ENCODE measurements at places on chromosomes 4 and X. TPM values are rescaled to one million over a fixed set of nuclear protein-coding genes. Genes with fewer than 3 reads are reported as not detected.

The GJB1 gene
- total RNA-seq: not detected

DNA sequence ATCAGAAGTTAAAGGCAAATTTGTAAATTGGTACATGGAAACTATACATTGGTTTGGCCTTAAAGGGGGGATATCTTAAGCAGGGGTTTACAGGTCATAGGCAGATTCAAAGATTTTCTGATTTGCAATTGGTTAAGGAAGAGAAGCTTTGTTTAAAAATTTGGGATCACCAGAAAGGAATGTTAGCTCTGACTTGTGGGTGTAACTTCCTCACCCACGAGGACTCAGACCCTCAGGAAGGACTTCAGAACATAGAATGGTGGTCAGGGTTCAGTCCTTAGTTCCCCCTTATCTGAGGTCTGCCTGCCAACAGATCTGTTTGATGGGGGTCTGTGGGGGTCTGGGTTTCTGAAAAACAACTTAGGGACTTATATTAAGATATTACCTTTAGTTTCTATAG, 427.4 kb upstream of the DIPK2B start:
- H3K27me3 ChIP-seq: no peaks in the 10 kb centered on the region
- no peak overlapping the region for H3K27ac ChIP-seq
- H3K4me3 ChIP-seq: no peak overlapping the region
- H3K36me3 ChIP-seq: no peaks in the 10 kb centered on the region
- no peaks in the 10 kb centered on the region for H3K4me1 ChIP-seq

The DDX53 gene
- not detected for total RNA-seq

DNA sequence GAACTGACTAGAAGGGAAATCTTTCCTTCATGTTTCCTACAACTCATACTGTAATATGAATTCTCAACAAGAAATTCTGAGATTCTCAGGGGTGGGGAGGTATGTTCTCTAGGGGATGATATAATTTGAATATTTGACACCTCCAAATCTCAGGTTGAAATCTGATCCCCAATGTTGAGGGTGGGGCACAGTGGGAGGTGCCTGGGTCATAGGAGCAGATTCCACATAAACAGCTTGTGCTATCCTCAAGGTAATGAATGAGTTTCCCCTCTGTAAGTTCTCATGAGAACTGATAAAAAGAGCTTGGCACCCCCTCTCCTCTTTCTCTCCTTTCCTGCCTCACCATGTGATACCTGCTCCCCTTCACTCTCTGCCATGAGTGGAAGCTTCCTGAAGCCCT, 21.5 kb downstream of the FBXW7 start:
- DNase-seq: peak; percentile 49
- no peak overlapping the region for H3K4me3 ChIP-seq
- H3K27ac ChIP-seq: peak overlapping the region; percentile 78
- H3K36me3 ChIP-seq: no peaks in the 10 kb centered on the region
- H3K27me3 ChIP-seq: no peaks in the 10 kb centered on the region
- peaks cover 22% of the 10 kb centered on the region for H3K4me1 ChIP-seq

DNA sequence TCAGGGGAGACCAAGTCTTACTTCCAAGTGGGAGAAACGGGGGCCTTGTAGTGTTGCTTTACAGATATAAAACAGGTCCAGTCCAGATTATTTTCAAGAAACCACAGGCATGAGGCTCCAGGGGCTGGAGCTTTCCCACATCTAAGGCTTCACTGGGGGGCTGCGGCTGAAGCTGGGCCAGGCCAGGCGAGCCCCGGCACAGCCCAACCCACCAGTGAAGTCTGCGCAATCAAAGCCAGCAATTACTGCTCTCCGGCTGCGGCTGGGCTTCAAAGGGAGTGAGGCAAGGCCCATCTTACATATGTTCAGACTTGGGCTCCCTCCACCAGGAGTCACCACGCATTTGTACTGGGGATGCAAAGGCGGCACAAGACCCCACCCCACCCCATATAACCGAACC, 61.7 kb downstream of the HADH start:
- no peaks in the 10 kb centered on the region for H3K27me3 ChIP-seq
- H3K4me3 ChIP-seq: no peak overlapping the region
- H3K4me1 ChIP-seq: peaks cover 11% of the 10 kb centered on the region
- no peak overlapping the region for H3K27ac ChIP-seq
- no peaks in the 10 kb centered on the region for H3K36me3 ChIP-seq

GRCh38 chr4:2689114-2689513, 67.0 kb downstream of the TNIP2 start:
- H3K27ac ChIP-seq: no peak overlapping the region
- DNase-seq: no peak
- H3K27me3 ChIP-seq: no peaks in the 10 kb centered on the region
- H3K4me3 ChIP-seq: no peak overlapping the region

DNA sequence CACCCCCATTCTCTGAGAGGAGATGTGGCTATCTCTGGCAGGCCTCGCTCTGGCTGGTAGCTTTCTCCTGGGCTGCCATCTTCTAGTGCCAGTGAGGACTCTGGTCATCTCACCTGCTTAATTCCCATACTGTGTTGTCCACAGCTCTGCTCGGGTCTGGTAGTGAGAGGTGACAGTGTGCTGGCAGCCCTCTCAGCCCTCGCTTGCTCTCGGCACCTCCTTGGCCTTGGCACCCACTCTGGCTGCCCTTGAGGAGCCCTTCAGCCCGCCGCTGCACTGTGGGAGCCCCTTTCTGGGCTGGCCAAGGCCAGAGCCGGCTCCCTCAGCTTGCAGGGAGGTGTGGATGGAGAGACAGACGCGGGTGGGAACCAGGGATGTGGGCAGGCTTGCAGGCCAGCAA, 52.7 kb downstream of the CPLX1 start:
- DNase-seq: no peak
- peaks cover 24% of the 10 kb centered on the region for H3K36me3 ChIP-seq
- H3K27ac ChIP-seq: no peak overlapping the region
- no peaks in the 10 kb centered on the region for H3K4me1 ChIP-seq

- H3K27ac ChIP-seq: no peak overlapping the region
- H3K4me1 ChIP-seq: no peaks in the 10 kb centered on the region
- H3K27me3 ChIP-seq: no peaks in the 10 kb centered on the region
- no peak overlapping the region for H3K4me3 ChIP-seq
These were observed 403.7 kb downstream of the CENPC start for GRCh38 chr4:67141586-67141985.

DNA sequence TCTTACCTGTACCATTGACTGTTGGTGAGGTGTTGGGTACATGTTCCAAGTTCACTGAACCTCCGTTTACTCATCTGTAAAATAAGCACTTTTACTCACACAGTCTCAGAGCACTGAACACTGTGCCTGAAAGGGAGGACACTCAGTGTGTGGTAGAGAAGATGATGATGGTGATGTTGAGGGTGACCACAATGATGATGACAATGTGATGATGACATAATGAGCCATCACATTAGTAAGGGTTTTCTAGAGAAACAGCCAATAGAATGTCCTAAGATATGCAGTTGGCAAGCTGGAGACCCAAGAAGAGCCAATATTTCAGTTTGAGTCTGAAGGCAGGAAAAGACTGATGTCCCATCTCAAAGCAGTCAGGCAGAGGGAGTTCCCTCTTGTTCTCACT, 315.4 kb upstream of the IGFBP7 start:
- no peak overlapping the region for H3K27ac ChIP-seq
- H3K36me3 ChIP-seq: no peaks in the 10 kb centered on the region
- no peak overlapping the region for H3K4me3 ChIP-seq

DNA sequence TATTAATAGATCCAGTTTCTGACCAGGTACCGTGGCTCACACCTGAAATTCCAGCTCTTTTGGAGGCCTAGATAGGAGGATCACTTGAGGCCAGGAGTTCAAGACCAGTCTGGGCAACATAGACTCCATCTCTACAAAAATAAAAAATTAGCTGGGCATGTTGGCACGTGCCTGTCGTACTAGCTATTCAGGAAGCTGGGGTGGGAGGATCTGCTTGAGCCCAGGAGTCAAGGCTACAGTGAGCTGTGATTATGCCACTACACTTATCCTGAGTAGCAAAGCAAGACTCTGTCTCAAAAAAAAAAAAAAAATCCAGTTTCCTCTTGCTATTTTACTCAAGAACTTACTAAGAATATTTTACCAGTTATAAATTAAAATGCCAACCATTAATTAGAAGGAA, 91.7 kb downstream of the SLC10A6 start:
- H3K4me3 ChIP-seq: no peak overlapping the region
- no peak for DNase-seq
- no peaks in the 10 kb centered on the region for H3K27me3 ChIP-seq
- H3K27ac ChIP-seq: no peak overlapping the region

- no peak overlapping the region for H3K4me3 ChIP-seq
- H3K27ac ChIP-seq: no peak overlapping the region
- H3K36me3 ChIP-seq: no peaks in the 10 kb centered on the region
- H3K27me3 ChIP-seq: no peaks in the 10 kb centered on the region
- DNase-seq: no peak
These were observed 250.5 kb upstream of the EDA2R start for GRCh38 chrX:66889418-66889817.

DNA sequence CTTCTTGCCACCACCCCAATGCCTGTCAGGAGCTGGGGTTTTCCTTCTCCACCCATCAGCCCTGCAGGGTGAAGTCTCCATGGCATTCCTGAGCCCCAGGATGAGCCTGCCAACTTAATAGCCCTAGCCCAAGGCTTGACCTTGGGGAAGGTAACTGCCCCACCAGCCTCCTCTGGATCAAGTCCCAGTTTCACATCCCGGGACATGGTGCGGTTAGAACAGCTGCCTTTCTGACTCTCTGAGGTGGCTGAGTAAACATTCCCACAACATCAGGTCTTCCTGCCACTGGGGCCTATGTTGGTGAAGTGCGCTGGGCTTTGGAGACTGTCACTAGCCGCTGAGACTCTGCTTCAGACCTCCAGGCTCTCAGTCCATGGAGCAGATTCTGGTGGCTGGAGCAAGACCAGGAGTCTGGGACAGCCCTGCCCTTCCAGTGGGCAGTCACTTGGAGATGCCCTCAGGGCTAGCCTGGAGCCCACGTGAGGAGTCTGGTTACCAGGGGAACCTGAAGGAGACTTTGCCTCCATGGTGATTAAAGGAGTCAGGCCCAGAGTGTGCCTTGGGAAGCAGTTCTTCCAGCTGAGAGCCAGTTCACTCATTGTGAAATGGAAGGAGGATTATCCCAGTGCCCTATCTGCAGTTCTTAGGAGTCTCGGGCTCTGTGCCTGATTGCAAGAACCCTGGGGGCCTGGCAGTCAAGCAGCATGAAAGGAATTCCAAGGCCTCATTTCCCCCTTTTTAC, 56.8 kb downstream of the SMIM20 start:
- no peak overlapping the region for H3K27ac ChIP-seq
- no peaks in the 10 kb centered on the region for H3K36me3 ChIP-seq
- no peaks in the 10 kb centered on the region for H3K27me3 ChIP-seq
- no peak overlapping the region for H3K4me3 ChIP-seq
- H3K4me1 ChIP-seq: peaks cover 3% of the 10 kb centered on the region

GRCh38 chr4:113539408-113539807, 222.1 kb downstream of the CAMK2D start:
- no peaks in the 10 kb centered on the region for H3K36me3 ChIP-seq
- no peak overlapping the region for H3K4me3 ChIP-seq
- no peak for DNase-seq
- H3K4me1 ChIP-seq: no peaks in the 10 kb centered on the region
- no peaks in the 10 kb centered on the region for H3K27me3 ChIP-seq

DNA sequence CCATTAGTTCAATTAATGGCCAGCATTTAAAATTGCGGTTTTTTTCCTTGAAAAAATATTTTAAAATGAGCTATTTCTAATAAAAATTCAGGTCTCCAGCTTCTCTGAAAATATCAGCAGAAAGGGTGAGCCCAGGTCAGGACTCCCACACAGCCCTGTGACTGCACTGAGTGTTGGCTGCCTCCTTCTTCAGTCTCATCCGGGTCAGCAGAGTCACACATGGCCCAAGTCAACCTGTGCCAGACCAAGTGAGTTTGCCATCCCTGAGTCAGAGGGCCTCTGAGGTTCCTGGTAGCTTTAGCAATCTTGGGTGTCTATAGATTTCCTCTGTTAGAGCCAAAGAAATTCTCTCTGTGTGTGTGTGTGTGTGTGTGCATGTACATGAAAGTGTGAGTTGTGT, 22.1 kb upstream of the MSX1 start:
- H3K27me3 ChIP-seq: no peaks in the 10 kb centered on the region
- no peaks in the 10 kb centered on the region for H3K36me3 ChIP-seq
- H3K4me1 ChIP-seq: 0 out of 2 replicates have a peak, but pooled peaks cover 6% of the 10 kb centered on the region
- H3K27ac ChIP-seq: no peak overlapping the region
- DNase-seq: no peak
- H3K4me3 ChIP-seq: no peak overlapping the region

The PPEF2 gene
- 0.58 TPM for total RNA-seq

- peak; percentile 78 for DNase-seq
- no peaks in the 10 kb centered on the region for H3K4me1 ChIP-seq
- H3K36me3 ChIP-seq: no peaks in the 10 kb centered on the region
- no peak overlapping the region for H3K27ac ChIP-seq
- H3K27me3 ChIP-seq: no peaks in the 10 kb centered on the region
These were observed 1328.0 kb downstream of the FSTL5 start for GRCh38 chr4:160835789-160836188.

The RAB9B gene
- total RNA-seq: 0.78 TPM

DNA sequence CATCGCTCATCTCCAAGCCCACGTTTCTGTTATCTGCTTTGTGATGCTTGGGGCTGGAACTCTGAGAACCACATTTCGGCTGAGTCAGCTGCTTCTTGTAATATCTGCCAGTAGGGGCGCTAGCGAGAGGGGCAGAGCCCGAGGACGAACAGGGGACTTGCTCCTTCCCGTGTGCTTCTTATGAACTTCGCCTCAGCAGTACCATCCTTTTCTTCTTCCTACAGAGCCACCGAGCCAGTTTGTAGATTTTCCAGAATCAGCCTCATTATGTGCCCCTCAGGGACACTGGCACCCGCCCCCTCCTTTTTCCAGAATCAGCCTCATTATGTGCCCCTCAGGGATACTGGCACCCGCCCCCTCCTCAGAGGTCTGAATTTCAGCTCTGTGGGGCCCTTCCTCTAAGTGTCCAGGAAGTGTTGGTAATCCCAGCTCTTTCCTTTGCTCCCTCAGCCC, 441.7 kb upstream of the RASGEF1B start:
- peak overlapping the region; percentile 29 for H3K4me3 ChIP-seq
- peak; percentile 94 for DNase-seq
- H3K4me1 ChIP-seq: 0 out of 2 replicates have a peak, but pooled peaks cover 5% of the 10 kb centered on the region
- no peak overlapping the region for H3K27ac ChIP-seq
- H3K36me3 ChIP-seq: no peaks in the 10 kb centered on the region

DNA sequence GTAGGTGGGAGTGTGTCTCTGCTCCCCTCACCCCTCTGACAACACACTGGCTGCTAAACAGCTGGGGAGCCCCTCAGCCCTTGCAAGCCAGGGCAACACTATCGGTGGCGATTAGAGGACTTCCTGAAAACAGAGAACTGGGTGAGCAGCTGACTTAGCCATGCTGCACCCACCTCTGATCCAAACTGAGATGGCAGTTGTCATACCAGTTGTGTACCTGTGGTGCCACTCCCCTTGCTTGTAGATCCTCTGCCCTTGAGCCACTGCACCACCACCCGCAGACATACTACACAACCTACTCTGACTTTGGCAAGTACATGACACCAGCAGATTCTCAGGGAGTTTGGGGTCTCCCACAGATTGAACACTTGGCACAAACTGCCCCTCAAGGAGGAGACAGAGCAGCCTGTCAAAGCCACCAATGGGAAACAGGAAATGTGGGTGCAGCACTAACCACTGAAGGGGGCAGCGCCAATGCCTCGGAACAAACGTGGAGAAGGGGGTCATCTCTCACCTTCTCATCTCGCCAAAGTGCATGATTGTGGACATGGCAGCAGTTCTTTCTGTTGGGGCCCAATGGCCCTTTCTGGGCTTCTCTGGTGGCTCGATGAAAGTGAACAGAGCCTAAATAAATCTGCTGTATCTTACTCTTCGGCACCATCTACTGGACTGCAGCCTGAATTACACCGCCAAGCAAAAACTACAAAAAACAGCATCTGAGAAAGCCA, 119.8 kb downstream of the NEK1 start:
- peak; percentile 72 for DNase-seq
- no peaks in the 10 kb centered on the region for H3K27me3 ChIP-seq
- no peaks in the 10 kb centered on the region for H3K36me3 ChIP-seq
- no peaks in the 10 kb centered on the region for H3K4me1 ChIP-seq
- no peak overlapping the region for H3K27ac ChIP-seq

The IQSEC2 gene
- total RNA-seq: 81.6 TPM

Measured in GM23338 (cell line).